Psoas muscle (tissue), 8 donors: ENCODE measurements at places on chromosomes 11 and 22. TPM values are rescaled to one million over a fixed set of nuclear protein-coding genes. Genes with fewer than 3 reads are reported as not detected.

The TBC1D22A gene
- 15.7 TPM for total RNA-seq

- no peak for DNase-seq
Measured at GRCh38 chr22:18121954-18122554, 11.4 kb downstream of the TUBA8 start.

- no peak for DNase-seq
Measured at GRCh38 chr11:16292167-16292859, 64.0 kb downstream of the SOX6 start.

- DNase-seq: no peak
Measured at GRCh38 chr11:23687991-23688390, 808.9 kb upstream of the LUZP2 start.

DNA sequence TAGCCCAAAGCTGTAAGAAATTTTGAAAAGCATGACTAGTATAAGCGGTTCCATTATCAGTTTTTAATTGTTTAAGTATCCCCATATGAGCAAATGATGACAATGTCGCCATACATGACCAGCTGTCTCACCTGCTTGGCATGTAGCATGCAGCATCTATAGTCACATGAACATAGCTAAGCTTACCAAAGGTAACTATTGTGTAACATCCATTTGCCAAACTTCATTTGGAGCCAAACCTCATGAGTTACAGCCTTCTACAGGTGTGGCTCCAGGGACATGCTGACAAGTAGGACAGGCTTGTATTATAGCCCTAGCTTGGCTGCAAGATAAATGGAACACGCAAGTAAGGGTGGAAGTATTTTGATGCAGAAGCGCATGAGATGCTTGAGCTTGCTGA, 30.4 kb downstream of the OR10A6 start:
- no peak for DNase-seq

DNA sequence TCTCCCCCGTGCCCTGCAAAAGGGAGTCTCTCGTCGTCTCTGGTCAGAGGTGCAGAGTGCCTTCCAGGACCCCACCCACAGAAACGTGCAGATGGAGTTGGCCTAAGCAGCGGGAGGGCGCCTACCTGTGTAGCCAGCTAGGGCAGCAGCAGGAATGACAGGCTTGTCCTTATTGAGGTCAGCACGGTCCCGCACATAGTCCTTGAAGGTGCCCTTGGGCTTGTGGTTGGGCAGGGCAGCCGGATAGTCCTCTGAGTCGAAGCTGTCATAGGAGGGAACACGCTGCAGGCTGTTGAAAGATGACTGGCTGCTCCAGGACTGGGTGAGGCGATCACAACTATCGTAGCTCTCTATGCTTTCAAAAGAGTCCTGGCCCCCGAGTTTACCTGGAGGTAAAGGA, 107.3 kb downstream of the ETS1 start:
- DNase-seq: no peak
